Progenitor cell of endocrine pancreas (in vitro differentiated cells): ENCODE measurements at places on chromosomes 1 and 21.

DNA sequence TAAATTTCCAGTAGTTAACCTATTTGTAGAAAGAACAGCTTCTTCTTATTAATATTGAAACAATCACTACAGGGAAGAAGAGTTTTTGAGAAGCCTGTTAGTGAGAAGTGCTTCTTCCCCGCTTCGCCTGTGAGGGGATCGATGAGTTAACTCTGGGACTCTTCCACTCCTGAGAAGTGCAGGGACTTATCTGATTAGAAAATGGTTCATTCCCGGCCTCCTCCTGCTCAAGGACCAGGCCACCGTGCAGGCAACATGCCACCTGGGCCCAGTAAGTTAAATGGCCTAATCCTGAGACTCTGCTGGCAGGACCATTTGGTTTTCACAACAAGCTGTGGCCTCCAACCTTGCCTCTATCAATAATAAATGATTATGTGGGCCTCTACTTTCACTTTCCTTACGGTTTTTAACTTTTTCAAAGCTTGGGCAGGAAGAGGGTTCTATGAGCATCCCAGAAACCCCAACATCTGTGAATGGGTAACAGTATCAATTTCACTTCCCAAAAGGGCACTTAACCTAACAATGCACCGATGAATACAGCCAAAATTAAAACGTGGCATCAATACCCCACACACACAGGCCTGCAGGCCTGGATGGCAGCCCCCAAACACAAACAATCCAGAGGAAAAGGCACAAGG, 33.1 kb downstream of the SIPA1L2 start:
- no peak for DNase-seq

DNA sequence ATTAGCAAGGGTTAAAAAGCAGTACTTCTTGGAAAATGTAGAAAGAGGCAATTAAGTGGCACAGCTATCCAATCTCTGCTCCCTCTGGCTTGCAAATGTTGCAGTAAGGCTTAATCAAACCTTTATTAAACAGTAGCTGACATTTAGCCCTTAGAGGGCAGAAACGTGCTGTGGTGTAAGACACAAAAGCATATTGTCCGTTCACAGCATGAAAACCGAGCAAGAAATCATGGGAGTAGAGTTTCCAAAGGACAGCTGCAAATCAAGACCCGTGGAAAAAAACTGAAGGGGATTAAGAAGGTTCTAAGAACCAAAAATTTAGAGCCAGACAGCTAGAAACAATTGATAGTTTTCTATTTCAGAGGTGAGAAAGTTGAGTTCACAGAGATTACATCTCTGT, 13.1 kb downstream of the ZP4 start:
- DNase-seq, result no peak

DNA sequence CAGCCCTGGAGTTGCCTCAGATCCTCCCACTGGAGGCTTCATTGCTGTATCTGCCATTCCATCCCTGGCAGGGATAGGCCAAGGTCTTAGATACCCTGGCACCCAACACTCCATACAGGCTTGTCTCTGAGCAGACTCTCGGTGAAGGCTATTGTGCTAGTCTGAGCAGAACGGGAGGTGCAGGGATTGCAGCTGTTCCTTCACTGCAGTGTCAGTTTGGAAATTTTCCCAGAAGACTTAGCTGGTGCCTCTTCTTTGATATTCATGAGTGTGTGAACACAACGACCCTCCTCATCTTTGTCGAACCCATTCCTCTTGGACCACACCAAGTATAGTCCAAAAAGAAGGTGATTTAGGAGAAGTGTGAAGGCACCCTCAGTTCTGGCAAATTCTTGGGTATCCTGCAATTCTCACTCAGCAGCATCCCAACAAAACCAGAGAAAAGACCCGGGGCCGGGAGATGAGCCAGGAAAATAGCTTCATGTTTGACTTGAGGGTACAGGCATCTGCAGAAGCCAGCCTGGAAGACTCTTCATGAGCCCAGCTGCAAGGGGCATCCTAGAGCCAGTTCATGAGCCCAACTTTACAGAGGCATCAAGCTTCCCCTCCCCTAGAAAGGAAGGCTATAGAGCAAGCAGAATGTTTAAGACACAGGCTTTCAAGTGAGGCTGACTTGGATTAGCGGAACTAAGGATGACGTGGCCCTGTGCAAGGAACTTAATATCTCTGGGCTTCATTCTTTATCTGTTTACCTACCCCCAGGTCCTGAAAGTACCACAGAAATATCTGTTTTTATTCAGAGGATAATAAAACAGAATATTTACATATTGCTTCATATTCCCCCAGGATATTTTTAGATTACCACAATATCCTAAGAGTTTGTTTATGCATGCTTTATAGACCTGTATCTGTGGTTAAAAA, 38.8 kb upstream of the HAO2 start:
- DNase-seq, result no peak

GRCh38 chr1:220696226-220696862, 6.2 kb downstream of the C1orf115 start:
- no peak for DNase-seq

GRCh38 chr1:153832293-153832692, 57.1 kb downstream of the SLC27A3 start:
- DNase-seq, result no peak

DNA sequence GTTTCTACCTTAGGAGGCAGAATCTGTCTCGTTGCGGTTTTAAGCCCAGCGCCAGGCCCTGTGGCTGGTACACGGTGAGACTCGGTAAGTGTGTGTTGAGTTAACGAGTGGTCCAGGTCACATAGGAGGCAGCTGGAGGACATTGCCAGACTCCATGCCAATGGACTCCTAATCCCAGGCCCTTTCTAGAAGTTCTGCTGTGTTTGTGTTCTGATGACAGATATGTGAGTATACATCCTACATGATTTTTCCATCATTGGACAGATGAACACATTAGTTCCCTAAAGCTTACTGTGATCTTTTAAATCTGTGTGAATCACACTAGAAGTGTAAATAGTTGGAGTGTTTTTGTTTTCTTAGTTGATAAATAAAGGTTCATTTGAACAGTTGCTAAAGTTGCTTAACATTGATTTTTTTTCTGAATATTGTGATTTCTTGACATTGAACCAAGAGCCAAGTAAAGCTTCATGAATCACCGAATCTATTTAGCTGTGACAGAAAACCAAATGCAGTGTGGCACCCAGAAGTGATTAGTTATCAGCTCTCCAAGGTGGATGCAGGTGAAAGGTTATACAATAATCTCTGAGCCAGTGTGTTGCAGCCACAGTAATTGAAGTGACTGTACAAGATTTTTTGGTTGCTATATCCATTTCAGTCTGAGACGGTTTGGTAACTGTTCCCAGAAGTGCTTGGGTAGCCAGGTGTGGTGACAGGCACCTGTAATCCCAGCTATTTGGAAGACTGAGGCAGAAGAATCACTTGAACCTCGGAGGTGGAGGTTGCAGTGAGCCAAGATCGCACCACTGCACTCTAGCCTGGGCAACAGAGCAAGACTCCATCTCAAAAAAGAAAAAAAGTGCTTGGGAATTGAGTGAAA, 46.3 kb downstream of the DOP1B start:
- DNase-seq, result no peak

GRCh38 chr1:193281894-193282293, 95.5 kb upstream of the B3GALT2 start:
- no peak for DNase-seq

GRCh38 chr1:97745912-97746311, 174.9 kb downstream of the DPYD start:
- DNase-seq, result no peak

- peak; percentile 56 for DNase-seq
Observed at GRCh38 chr1:20212685-20213331, 26.5 kb upstream of the PLA2G2C start.

DNA sequence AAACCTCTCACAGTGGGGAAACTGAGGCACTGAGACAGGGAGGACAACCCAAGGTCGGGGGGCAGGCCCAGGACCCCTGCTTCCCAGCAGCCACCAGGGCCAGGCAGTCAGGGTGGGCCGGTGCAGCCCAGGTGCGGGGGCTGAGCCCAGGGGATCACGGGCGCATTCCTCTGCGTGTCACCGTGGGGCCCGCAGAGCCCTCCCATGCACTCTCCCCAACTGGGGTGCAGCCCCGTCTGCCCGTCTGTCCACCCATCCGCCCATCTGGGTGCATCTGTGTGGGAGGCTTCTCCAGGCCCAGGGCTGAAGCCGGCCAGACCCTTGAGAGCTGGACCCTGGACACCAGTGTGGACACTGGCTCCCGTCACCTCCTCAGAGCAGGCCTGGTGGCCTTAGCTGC, 2.9 kb upstream of the PLCH2 start:
- DNase-seq, result no peak

GRCh38 chr1:169550294-169550693, 36.0 kb downstream of the F5 start:
- no peak for DNase-seq

DNA sequence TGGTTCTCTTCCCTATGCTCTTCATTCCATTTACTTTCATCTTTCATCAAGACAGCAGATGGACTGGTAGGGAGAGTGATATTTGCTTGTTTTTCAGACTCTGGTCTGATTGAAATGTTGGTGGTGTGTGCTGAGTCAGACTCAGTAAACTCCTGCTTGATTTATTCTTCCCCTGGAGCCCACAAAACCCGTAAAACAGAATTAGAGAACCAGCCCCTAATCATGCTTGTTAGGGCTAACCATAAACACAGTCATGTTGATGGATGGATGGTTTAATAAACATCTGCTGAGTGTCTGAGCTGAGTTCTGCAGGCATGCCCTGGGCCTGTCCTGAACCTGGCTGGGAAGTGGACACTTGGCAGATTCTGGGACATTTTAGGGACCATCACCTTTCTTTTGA, 24.8 kb downstream of the NOS1AP start:
- DNase-seq, result no peak

DNA sequence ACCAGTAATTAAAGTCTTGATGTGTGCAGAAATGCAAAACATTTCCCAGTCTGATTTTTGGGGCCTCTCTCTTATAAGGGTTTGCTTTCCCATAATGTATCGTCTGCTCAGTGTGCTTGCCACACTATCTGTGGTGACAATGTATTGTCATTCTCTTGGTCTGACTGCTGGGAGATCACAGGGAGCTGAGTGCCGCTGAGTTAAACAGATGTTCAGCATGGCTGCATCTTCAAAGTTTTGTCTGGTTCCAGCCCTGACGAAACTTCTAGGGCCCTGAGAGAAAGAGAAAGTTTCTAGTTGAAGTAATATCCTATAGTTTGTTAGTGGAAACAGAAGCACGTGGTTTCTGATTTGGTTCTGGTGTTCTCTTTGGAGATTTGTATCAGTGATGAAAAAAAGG, 42.6 kb downstream of the DNM3 start:
- DNase-seq, result no peak

GRCh38 chr1:200628223-200628881, 7.8 kb upstream of the KIF14 start:
- no peak for DNase-seq

GRCh38 chr21:28762357-28762735, 230.3 kb downstream of the LTN1 start:
- no peak for DNase-seq

DNA sequence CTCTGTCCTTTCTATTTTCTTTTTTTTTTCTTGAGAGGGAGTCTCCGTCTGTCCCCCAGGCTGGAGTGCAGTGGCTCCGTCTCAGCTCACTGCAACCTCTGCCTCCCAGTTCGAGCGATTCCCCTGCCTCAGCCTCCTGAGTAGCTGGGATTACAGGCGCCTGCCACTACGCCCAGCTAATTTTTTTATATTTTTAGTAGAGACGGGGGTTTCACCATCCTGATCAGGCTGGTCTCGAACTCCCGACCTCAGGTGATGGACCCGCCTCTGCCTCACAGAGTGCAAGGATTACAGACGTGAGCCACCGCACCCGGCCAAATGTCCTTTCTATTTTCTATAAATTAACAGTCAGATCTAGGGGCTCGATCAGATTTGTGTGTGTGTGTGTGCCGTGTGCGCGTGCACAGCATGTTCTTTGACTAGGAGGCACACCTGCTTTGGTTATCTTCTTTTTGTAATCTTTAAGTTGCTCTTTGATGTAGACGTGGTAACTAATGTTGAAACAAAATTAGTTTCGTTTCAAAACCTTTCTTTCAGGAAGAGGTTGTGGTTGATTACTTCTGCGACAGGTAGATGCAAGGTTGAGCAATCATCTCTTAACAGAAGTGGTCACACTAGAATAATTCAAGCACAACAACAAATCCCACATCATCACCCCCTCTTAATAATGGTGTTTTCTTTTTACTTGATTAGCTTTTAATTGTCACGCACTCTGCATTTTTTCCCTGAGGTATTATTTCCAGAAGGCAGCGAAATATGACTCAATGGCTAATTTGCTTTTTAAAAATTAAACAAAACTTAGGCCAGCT, 779 bp upstream of the DEGS1 start:
- DNase-seq, result no peak
